ENCODE measurements at places on chromosomes 12 and 14. TPM values are rescaled to one million over a fixed set of nuclear protein-coding genes. Genes with fewer than 3 reads are reported as not detected.

DNA sequence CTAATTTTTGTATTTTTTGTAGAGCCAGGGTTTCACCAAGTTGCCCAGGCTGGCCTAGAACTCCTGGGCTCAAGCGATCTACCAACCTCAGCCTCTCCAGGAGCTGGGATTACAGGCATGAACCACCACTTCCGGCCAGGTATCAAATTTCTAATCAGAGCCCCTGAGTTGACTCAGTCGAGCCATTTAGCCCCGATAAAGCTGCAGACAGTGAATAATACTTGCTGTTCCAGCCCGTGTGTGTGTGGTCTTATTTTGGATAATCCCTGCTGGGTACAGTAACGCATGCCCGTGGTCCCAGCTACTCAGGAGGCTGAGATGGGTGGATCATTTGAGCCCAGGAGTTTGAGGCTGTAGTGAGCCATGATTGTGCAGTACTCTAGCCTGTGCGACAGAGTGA lies 57.0 kb downstream of the TEAD4 start:
- DNase-seq: no peak

- DNase-seq: no peak
Measured at GRCh38 chr12:32229971-32230612, 123.4 kb downstream of the BICD1 start.

DNA sequence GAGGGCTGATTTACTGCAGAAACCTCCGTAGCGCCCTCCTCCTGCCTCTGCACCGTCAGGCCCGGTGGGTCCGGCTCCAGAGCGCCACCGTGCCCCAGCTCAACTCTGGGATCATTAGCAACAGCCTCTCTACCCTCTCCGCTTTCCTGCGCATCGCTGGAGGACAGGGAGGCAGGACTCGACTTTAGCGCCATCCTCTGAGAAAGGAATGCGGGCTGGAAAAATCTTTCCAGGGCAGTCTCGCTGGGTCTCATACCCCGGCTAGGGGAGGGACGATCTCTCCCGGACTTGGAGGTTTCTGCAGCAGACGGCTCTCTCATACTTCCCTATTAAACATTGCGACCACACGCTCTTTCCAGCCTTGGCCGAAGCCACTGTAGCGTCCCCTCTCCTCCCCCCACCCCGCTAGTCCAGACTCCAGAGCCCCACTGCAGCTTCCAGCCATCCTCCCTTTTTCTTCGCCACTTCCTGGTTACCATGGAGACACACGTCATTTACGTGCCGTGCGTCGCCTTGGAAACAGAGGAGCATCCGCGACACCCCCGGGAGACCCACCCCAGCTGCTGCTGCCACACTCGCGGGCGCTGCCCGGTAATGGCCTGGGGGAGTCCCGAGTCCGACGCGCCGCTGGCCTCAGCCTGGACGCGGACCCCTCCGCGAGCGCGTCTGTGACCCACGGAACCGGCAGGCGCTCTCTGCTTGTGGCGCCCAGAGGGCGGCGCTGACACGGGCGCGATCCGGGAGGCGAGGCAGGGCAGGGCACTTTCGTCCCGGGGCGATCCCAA lies at the start of gene CCDC184:
TSS of gene CCDC184 (plus strand) at position 554 of the 785 bp plus-strand sequence. CDS start 479 bp downstream, outside the sequence.
- peak; percentile 80 for DNase-seq

- peak; percentile 13 for DNase-seq
Measured at GRCh38 chr14:76782885-76783566, 21.8 kb downstream of the VASH1 start.

DNA sequence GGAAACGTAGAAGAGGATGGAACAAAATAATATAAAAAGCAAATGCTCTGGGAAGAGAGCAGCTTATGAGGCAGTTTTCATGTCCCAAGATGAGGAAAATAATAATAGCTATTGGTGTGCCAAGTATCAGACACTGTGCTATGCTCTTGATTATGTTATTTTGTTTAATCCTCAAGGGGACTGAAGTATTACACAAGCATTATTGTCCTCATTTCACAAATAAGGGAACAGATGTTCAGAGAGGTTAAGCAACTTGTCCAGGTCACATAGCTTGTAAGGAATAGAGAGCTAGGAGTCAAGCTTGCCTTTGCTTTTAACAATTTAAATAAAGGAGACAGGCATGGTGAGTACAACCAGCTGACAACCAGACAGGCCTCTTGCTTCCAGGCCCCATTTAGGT lies 26.9 kb upstream of the LTBP2 start:
- no peak for DNase-seq

The CIDEB gene
- 38.4 TPM for total RNA-seq

DNA sequence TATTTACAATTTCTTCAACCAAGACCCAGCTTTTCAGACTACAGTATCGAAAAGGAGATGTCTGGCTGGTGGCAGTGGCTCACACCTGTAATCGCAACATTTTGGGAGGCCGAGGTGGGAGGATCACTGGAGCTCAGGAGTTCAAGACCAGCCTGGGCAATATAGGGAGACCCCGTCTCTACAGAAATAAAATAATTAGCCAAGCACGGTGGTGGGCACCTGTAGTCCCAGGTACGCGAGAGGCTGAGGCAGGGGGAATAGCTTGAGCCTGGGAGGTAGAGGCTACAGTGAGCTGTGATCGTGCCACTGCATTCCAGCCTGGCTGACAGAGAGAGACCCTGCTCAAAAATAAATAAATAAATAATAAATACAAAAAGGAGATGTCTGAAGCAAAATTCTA lies 530.5 kb downstream of the BCL11B start:
- no peak for DNase-seq

The CMA1 gene
- total RNA-seq: not detected

DNA sequence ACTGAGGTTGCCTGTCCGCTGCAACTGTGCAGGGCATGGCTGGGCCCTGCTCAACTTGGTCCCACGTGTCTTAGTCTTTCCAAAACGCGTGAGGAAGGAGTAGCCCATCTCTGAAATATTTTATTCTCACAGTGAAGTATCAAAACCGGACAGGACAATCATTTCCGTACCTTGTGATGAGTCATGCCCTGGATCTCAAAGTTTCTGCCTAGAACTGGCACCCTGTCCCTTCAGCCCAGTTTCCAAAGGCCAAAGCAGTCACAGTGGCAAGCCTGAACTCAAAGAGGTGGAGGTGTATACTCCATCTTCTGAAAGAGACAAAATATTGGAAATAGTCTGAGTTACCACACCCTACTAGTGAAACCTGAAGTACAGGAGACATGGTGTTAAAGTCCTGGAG lies 28.5 kb upstream of the SRGAP1 start:
- DNase-seq: no peak

The CDKN1B gene
- 166 TPM for total RNA-seq

The FAR2 gene
- total RNA-seq: 19.1 TPM

GRCh38 chr12:9123781-9124382 lies 8.2 kb upstream of the A2M start:
- no peak for DNase-seq

GRCh38 chr12:52418576-52419110 lies 12.5 kb upstream of the KRT82 start:
- DNase-seq: no peak

GRCh38 chr12:111574797-111575443 lies 24.2 kb downstream of the ATXN2 start:
- no peak for DNase-seq

DNA sequence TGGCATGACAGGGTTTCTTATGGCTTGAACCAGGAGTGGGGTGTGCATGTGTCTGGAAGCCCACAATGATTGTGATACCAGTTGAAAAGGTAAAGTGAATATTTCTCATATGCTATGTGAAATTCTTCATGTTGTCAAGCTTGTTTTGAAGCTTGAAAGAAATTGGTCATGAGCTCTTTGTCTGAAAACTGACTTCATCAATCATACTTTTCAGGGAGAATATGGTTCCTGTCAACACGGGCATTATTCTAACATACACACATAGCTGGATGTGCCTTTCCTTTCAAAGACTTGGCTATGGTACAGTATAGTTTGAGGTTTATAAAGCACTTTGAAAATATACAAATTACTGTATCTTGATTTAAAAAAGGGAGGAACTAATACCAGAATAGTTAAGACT lies 158.8 kb downstream of the KCNH5 start:
- no peak for DNase-seq

DNA sequence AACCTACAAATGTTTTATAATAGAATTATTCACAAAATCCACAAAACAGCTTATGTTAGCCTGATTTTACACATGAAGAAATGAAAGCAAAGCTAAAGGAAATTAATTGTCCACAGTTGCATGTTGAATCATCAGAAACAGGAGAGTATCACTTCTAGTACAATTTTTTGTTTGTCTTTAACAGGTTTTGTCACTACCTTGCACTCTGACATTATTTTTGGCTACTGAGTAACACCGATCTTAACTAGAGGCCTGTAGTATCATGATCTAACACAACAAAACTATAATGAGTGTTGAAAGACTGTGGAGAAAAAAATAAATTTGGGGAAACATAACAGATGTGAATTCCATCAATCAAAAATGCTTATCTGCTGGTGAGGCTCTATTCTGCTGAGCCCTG lies 60.1 kb downstream of the TAOK3 start:
- DNase-seq: no peak

GRCh38 chr14:102252834-102253801 lies 51.8 kb downstream of the MOK start:
- no peak for DNase-seq

DNA sequence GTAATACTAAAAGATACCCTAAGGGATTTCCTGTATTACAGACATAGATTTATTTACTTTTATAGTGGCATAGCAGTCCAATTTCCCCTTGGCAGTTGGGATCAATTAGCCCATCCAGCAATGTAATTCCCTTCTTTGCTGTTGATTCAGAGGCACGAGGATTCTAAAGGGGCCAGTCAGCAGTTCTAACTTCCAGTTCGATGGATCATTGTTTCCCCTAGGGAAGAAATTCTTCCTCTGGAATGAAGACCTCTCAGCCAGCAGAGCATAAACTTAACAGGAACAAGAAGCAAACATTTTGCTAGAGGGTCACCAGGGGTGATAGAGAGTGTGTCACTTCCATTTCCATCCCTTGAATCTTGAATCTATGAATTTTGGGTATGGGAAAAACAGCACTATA lies 395.7 kb upstream of the NOVA1 start:
- DNase-seq: no peak

DNA sequence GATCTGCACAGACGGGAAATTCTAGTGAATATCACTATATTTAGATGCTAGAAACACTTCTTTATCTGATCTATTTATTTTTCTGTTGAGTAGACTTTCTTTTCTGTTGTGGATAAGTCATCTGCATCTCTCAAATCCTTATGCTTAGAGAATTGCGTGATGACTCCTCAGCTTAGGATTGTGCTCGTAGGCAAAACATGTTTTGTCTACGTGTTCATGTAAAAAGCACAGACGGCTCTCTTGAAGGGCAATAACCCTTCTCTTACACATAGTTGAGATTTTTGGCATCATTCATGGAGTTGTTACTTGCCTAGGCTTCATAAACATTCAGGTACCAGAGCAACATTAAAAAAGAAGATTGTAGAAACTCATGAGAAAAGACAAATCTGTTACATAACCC lies 18.6 kb downstream of the PPFIBP1 start:
- no peak for DNase-seq

The TNS2 gene
- 0.83 TPM for total RNA-seq

The KRT7 gene
- 9.3 TPM for total RNA-seq

The C14orf132 gene
- 1.1 TPM for total RNA-seq

DNA sequence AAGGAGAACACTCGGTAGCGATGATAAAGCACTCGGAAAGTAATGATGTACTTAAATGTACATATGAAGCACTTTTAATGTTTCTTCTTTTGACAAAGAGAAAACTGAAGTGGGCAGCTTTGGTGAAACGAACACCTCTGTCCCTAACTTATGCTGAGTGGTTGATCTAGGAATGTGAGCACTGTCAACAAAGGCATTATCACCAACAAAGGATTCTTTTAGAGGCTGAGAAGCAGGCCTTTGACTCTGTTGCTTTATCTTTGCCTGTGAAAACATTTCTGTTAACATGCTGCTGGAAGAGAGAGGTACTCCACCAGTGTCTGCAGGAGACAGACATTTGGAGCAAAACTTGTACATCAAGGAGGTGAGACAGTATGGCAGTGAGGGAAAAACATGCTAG lies 103.2 kb upstream of the VRK1 start:
- no peak for DNase-seq

The GSG1 gene
- total RNA-seq: not detected

DNA sequence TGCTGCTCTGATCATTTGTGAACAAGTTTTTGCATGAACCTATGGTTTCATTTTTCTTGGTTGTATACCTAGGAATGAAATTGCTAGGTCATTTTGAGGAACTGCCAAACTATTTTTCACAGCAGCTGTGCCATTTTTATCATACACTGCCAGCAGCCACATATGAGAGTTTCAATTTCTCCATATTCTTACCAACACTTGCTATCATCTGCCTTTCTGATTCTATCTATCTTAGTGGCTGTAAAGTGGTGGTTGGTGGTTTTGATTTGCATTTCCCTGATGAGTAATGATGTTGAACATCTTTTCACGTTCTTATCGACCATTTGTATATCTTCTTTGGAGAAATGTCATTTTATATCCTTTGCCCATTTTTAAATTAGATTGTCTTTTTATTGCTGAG lies 146.1 kb downstream of the C12orf75 start:
- DNase-seq: no peak

The NAV3 gene
- not detected for total RNA-seq

GRCh38 chr12:53067993-53068770 lies 11.0 kb downstream of the SPRYD3 start:
- DNase-seq: no peak

GRCh38 chr12:6934110-6934509 lies 6.4 kb downstream of the ATN1 start:
- no peak for DNase-seq

- DNase-seq: peak; percentile 37
Measured at GRCh38 chr14:105299654-105300541, 903 bp downstream of the BRF1 start.

The ACOT4 gene
- 0.93 TPM for total RNA-seq

The A2ML1 gene
- total RNA-seq: not detected

The IL25 gene
- not detected for total RNA-seq

The PROX2 gene
- total RNA-seq: not detected

DNA sequence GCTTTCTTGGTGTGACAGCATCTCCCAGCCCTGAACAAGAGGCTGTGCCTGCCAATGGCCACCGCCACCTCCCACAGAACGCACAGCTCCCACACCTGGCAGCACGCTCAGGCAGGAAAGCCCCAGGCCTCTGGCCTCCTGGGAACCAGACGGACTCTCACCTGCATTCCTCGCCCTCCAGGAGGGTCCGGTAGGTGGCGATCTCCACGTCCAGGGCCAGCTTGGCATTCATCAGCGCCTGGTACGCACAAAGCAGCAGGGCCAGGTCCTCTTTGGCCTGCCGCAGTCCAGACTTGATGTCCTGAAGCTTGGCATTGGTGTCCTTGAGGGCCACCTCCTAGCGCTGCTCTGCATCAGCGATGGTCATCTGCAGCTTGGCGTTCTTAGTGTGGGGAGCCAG lies 12.1 kb upstream of the KRT77 start:
- no peak for DNase-seq

The CCDC175 gene
- total RNA-seq: not detected

The SYNJ2BP gene
- total RNA-seq: 6.5 TPM

GRCh38 chr14:101336183-101336582 lies 225.1 kb upstream of the DIO3 start:
- DNase-seq: no peak

The PARPBP gene
- total RNA-seq: 18.8 TPM

- no peak for DNase-seq
Measured at GRCh38 chr14:93780813-93781400, 7.4 kb downstream of the PRIMA1 start.
